ENCODE measurements at places on chromosomes 11 and 22.

- DNase-seq, result peak; percentile 87
Observed at GRCh38 chr11:130449996-130450769, 1.7 kb downstream of the ADAMTS15 start.

GRCh38 chr11:16814410-16815046 lies 76.1 kb downstream of the C11orf58 start:
- DNase-seq, result no peak

GRCh38 chr11:62680825-62681240 lies 2.0 kb upstream of the UBXN1 start:
- DNase-seq, result peak; percentile 52

DNA sequence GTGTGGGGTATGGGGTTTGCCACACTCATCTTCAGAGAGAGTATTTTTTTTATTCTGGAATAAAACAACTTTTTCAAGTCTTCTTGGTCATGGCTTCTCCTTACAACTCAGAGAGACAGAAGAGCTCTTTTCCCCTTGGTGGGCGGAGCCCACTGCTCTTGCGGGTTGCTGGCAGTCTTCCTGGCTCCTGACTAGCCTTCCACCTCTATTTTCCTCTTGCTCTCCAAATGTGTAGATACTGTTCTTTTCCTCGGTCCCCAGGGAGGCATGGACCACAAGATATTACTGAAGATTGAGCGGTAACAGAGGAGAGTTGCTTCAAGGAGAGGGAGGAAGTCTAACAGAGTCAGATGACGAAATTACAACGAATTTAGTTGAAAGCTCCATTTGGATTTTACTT lies 210.6 kb downstream of the NTM start:
- no peak for DNase-seq

DNA sequence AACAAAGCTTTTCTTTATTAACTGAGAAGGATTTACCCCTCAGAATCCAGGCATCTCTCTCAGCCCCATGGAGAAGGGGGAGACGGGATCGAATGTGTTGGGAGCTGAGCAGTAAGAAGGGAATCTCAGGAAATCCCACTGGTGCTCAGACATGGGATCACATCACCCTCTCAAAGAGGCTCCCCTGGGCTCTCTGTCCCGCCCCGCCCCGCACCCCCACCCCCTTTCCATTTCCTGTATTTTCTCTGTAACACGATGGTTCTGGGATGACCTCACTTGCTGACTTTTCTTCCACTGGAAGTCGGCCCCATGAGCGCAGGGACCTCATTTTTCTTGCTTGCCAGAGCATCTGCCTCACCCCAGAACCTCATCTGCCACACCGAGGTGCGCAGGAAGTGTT lies 100.0 kb downstream of the RPS6KA4 start:
- DNase-seq, result peak; percentile 47

DNA sequence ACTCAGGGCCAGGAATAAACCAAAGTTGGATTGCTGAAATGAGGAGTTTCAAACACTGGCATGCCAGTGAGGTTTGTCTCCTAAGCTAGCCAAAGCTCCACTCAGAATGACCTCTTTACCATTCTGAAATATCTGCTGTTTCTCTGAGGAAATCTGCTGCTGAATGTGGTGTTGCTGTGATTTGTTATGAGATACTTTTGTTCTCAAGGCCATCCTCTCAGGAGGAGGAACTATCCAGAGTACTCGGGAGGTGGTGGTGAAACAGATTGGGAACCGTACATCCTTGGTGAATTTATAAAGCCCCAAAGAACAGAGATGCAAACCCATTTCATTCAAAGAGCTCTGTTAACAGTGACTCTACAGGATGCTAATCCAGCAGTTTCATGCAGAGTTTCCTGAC lies 50.5 kb downstream of the BDNF start:
- DNase-seq, result no peak

DNA sequence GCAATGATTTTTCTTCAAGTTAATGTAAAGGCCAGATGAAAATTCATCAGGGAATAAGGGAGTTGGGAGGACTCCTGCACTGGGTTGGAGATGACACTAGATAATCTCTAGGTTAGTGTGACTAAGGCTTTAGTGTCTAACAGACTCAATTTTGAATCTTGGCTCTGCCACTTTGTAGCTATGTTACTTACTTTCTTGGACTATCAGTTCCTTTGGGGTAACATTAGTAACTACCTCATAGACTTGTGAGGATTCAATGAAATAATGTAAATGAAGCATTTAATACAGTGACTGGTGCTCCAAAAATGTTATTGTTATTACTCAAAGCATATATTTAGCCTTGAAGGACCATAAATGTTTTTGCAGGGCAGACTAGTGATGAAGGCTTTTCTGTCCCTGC lies 9.6 kb upstream of the CCDC89 start:
- DNase-seq, result no peak

DNA sequence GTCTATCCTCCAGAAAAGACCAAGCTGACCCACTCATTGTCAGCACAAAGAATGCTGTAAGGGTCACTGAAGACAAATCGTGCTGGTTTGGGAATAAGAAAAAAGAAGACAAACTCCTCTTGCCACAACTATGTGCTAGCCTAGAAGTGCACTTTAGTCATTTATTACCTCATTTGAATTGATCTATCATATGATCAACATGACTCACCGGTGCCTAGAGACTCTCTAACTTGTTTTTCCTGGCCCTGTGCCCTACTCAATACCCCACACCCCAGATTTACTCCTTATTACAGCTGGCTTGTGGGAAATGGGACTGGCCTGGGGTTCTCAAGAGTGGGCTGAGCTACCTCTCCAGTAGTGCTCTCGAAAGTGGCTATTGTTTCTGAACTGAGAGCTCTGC lies 35.9 kb upstream of the HORMAD2 start:
- no peak for DNase-seq

- no peak for DNase-seq
Observed at GRCh38 chr11:76073724-76074123, 132.6 kb downstream of the WNT11 start.

DNA sequence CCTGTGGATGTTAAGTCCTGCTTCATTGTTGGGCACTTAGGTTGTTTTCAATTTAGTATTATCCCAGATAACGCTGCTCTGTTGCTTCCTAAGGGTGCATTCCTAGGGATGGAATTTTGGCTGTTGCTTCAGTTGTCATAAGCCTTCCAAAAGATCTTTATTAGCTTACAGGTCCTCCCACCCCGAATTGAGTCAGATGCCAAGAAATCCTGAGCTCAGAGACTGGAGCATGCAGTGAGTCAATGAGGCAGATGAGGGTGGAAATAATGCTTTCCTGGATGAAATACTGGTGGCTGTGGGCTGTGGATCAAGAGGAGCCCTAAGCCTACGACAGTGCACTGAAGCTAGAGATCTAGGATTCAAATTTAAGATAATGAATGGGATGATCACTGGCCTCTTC lies 10.7 kb upstream of the IL18BP start:
- no peak for DNase-seq

GRCh38 chr11:10627291-10627690 lies 58.8 kb upstream of the LYVE1 start:
- DNase-seq, result no peak

DNA sequence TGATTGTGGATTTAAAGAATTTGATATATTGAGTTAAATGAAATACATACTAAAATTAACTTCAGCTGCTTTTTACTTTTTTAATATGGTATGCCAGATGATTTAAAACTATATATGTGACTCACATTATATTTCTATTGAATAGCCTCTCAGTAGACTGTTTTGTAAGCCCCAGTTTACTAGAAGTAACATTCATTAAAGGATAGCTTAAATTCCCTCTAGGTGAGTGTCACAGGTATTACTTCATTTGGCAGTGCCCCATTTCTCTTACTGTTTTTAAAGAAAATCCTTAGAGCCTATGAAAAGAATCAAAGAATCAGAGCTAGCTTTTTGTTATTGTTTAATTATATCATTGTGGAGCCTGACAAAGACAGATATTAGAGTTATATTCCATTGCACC lies 48.6 kb downstream of the ZC3H12C start:
- no peak for DNase-seq

DNA sequence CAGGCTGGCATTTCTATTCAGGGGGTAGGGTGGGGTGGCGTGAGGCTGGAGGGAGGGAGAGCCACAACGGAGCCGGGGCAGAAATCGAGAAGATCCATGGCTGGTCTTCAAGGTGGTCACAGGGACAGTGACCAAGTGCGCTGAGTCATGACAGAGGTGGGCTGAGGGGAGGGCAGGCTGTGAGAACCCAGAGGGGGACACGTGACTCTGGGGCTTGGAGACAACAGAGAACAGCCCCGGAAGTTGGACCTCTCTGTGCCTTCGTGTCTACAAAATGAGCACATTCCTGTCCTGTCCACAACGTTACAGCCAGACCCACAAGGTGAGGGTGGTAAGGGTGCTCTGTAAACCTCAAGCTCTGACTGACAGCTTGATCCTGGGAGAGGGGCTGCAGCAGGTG lies 35.1 kb upstream of the ARFGAP3 start:
- DNase-seq, result no peak

- no peak for DNase-seq
Observed at GRCh38 chr11:106553304-106553703, 465.0 kb downstream of the GUCY1A2 start.

- DNase-seq, result no peak
Observed at GRCh38 chr11:27619763-27620335, 80.4 kb downstream of the BDNF start.

GRCh38 chr22:43854121-43854785 lies 8.1 kb downstream of the SULT4A1 start:
- DNase-seq, result no peak

- no peak for DNase-seq
Observed at GRCh38 chr22:44821741-44822475, 69.5 kb downstream of the ARHGAP8 start.

GRCh38 chr11:134938212-134938611 lies 526.2 kb upstream of the B3GAT1 start:
- DNase-seq, result no peak

DNA sequence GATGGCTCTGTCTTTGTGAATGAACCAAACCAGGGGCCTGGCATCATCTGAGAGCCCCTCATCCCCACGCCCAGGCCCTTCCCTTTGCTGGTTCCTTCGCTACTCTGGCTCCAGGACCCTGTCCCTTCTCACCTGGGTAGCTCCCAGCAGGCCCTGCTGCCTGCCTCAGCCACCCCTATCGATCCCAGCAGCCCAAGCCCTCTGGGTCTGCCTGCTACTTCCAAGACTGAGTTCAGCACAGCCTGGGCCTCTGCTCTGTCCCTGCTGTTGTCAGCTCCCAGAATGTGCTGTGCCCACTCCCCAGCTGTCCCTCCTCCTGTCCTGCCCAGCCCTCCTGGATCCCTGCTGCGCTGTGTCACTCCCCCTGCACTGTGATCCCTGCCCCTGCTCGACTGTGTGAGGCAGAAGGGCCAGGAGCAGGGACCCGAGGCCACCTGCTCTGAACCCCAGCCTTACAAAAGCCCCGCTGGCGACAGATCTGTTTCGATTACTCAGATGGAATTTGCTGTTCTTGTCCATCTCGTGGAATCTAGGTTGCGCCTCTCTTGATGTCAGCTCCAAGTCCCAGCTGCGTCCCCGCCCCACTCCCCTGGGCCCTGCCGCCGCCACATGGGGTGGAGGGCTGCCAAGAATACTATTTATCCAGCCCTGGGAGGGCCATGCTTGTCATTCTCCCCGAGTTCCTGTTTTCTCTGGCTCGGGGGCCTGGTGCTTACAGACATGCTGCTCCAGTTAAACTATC lies 13.0 kb downstream of the MRPL21 start:
- peak; percentile 89 for DNase-seq

GRCh38 chr11:33898957-33899356 lies 7.1 kb upstream of the LMO2 start:
- no peak for DNase-seq

- no peak for DNase-seq
Observed at GRCh38 chr11:34921156-34921555, 4.7 kb downstream of the PDHX start.

- DNase-seq, result no peak
Observed at GRCh38 chr11:13283636-13284035, 6.0 kb downstream of the BMAL1 start.

DNA sequence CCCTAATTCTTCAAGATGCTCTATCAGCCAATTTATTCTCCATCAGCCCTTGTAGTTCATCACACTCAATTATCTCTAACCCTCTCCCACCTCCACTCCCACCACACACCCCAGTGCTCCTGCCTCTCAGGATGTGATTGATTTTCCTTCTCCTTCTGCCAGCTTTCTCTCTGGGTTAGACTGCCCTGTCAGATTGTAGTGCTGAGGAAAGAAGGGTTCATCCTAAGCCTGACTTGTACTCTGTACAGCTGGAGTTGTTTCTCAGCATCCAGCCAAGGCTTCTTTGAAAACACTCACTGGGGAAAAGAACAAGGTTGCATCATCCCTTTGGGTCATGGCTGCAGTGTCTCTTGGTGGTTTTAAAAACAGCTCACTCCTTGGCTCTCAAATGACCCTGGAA lies 61.2 kb downstream of the CECR2 start:
- DNase-seq, result no peak

DNA sequence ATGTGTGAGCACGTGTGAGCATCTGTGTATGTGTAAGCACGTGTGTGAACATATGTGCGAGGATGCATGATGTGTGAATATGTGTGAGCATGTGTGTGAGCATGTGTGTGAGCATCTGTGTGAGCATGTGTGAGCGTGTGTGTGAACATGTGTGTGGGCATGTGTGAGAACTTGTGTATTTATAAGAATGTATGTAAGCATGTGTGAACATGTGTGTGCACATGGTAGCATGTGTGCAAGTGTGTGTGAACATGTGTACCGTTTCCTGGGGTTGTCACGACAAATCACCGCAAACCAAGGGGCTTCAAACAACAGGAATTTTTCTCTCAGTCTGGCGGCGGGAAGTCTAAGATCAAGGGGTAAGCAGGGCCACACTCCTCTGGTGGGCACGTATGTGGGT lies 238.3 kb downstream of the CTTN start:
- DNase-seq, result no peak

- no peak for DNase-seq
Observed at GRCh38 chr11:72132646-72133045, 2.9 kb upstream of the FOLR3 start.

- no peak for DNase-seq
Observed at GRCh38 chr22:44609400-44609988, 92.5 kb upstream of the PRR5 start.

- DNase-seq, result no peak
Observed at GRCh38 chr11:61702701-61703312, 22.6 kb downstream of the DAGLA start.

DNA sequence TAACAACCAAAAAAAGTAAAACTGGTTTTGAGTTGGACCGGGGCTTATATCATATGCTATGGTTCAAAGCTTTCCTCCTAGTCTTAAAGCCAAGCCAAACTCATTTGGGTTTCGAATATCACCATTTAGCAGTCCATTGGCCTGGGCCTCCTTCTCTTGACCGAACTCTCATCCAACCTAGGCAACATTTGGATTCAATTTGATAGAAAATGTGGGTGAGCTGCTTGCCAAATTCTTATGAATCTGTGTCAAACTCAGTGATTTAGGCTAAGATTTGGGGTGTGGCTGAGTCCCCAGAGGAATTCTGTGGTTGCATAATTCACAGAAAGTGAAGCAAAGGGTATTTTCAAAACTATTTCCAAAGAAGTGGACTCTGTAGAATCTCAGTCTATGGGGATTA lies 83.7 kb downstream of the BLID start:
- no peak for DNase-seq

All from right forelimb (tissue), 1 donor.